GM19239 (cell line): ENCODE measurements at places on chromosomes 6 and 20.

DNA sequence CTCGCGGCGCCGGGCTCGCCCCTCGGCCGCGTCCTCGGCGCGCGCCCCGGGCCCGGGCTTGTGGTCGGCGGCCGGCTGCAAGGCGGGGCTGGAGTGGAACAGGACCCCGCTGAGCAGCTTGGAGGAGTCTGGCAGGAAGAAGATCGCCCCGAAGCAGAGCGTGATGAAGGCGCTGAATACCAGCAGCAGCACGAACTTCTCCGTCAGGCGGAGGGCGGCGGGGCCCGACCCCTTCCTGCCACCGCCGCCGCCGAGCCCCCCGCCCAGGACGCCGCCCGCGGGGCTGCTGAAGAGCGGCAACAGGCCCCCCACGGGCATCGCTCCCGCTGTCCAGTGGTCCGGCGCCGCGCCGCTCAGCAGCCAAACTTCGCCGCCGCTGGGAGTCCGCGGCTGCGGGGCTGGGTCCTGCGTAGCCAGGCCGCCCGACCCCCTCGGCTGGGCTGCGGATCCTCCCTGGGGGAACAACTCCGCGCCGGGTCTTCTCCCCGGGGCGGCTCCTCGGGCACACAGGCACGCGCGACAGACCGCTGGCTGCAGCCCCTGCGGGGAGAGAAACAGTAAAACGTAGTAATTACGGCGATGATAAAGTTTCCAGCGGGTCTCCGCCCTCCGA is 707 bp downstream of the MAN1A1 start:
- no peak for DNase-seq

GRCh38 chr6:32166411-32167061 is 2.1 kb downstream of the EGFL8 start:
- no peak for DNase-seq

DNA sequence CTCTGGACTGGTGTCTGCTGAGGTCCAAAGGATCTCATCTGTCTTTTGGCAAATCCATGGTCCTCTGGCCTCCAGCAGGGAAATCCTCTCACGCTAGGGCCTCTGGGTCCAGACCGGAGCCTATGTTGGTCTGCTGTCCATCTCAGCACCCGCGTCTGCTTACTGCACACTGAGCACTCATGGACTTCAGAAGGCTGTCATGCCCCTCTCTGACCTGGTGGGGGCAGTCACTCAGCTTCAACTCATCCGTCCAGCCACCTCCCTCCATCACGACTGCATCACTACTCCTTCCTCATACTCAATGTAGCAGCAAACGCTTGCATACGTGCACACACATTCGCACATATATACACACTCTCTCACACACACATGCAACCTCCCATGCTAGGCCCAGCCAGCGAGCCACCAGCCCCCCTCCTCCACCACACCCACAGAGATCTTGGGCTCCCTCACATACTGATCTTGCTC is 33.3 kb downstream of the GABRR2 start:
- DNase-seq = peak; percentile 80

- DNase-seq = no peak
Measured at GRCh38 chr20:15835811-15836210, 737.4 kb downstream of the KIF16B start.

- peak; percentile 44 for DNase-seq
Measured at GRCh38 chr6:111427341-111428116, 55.5 kb downstream of the REV3L start.

- DNase-seq = peak; percentile 68
Measured at GRCh38 chr6:89829472-89830169, at the start of gene CASP8AP2. Gene CASP8AP2, plus strand, starts transcription at chr6:89829880.
